ENCODE measurements at places on chromosomes 4 and X.

- no peak for DNase-seq
Observed at GRCh38 chr4:94722748-94723147, 35.0 kb upstream of the BMPR1B start.

DNA sequence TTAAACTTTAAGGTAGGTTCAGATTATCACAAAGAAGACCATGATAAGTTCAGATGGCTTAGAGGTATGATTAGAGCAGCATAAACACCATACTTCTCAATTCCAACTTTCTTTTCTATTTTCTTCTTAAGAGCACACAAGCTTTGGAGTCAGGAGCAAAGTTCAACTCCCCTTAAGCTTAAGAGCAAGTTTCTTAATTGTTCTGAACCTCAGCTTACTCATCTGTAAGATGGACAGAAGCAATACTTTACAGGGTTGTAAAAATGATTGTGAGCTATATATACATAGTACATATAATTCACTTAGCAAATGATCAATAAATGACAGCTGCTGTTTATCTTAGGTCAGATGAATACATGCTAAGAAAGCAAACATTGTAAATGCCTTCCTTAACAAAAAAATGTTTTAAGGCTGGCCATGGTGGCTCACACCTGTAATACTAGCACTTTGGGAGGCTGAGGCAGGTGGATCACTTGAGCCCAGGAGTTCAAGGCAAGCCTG, 25.0 kb upstream of the RPS3A start:
- DNase-seq, result no peak

DNA sequence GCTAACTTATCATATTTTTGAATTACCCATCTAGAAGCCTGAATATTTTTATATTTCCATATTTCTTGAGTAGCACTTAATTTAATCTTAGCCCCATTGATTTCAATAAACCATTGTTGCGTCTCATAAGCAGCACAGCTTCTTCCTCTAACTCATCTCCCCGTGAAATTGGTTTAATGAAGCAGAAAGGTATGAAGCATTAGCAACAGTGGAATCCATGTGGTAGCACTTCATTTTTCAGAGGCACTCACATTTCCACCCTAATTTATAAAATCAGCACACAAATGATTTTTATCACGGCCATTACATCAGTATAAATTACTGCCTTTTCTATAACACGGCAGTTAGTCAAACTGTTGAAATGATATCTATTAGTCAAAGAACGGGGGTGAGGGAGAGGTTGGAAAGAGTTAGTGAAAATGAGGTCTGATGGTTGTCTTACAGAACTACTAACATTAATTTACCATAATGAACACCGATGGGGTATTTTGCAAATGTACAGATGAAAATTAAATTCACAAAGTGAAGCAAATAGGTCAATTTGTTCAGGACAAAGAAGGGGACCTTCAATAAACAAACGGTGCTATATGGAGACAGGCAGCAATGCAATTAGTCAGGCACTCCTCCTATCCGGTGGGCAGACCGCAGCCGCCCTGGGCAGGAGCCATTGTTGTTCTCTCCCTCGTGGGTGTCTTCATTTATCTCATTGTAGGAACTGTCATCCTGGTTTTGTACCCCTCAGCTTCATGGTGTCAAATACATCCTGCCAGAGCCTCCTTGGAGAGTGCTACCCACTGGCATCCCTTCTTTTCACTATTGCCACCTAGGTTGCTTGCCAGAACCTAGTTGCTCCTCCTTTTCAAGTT, 205.7 kb downstream of the SOX3 start:
- DNase-seq, result no peak

DNA sequence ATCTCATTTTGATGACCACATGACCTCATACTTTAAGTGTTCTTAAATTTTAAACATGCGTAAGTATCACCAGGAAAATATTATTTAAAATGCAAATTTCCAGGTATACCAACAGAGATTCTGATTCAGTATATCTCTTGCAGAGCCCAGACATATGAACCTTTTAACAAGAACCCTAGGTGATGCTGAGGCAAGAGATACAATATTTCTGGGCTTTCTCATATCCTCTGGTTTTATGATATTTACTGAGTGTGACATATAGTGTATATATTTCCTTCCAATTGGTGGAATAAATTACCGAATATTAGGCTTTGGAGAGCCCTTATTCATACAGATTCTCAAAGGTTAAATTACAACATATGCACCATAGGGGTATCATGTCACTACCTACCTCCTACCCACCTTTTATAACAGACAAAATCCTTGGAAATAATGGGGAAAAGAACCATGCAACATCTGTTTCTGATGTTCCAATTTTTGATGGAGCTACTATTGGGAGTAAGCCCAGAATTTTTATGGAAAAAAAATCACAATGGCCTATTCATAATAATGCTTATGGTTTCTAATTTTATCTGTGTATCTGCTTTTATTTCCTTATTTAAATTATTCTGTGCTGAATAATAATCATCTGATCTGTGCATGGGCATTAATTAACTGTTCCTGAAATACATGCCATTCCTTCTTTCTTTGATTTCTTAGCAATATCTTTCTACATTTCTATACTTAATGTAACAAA, 27.1 kb downstream of the KCTD8 start:
- no peak for DNase-seq

GRCh38 chr4:52187603-52188002, 136.5 kb downstream of the SPATA18 start:
- no peak for DNase-seq

DNA sequence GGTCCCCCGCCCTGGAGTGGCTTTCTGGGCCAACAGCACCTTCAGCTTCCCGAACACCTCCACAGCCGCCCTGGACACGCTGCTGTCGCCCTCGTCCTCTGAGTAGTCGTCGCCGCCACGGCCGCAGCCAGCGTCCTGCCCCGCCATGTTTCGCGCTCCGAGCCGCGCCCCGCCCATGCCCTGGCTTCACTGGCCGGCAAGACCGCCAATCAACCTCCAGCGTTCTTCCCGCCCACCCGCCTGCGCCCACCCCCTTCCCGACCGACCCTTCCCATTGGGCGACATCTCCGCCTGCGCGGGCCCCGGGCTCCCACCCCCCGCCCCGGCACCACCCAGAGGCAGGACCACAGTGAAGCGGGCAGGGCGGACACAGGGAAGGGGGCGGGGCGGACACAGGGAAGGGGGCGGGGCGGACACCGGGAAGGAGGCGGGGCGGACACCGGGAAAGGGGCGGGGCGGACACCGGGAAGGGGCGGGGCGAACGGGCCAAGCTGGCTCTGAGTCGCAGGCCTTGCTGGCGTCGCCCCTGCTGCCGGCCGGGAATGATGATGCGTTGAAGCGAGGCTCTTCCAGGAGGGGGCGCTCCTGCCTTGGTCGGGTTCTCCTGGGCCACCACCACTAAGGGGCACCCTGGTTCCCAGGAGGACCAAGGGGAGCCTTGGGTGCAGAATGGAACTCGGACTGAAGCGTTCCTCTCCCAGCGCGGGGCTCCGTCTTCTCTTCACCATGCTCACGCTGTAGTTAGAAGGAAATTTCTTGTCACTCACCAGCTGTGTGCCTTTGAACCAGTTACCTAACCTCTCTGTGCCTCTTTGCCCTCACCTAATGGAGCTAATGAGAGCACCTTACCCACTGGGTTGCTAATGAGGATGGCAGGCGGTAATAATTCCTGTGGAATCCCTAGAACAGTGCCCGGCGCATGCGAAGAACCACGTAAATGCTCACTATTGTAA, at the start of gene HAUS7:
Gene HAUS7 (minus strand): TSS at position 166 of the 953 bp plus-strand sequence. CDS start 19 bp downstream, at position 147.
- peak; percentile 89 for DNase-seq

GRCh38 chr4:169848018-169848417, 90.3 kb upstream of the HPF1 start:
- DNase-seq, result no peak

GRCh38 chrX:42143866-42144592, 220.7 kb upstream of the CASK start:
- DNase-seq, result no peak

All from hematopoietic multipotent progenitor cell treated with erythropoietin and hydrocortisone succinate and interleukin-3 and kit ligand, for 17 days (in vitro differentiated cells).